ENCODE measurements at places on chromosomes 3 and 15.

DNA sequence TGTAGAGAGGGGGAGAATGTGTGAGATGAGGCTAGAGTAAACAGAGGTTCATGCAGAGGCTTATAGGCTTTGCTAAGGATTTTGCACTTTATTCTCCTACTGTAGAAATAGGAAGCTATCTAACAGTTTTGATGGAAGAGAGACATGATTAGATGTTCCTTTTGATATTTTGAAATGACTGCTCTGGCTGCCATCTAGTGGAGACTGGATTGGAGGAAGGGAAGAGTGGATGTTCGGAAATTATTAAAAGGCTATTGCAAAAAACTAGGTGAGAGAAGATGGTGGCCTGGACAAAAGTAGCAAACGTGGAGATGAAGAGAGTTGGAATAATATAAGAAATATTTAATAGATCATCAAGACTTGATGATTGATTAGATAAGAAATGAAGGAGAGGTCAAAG is 42.2 kb downstream of the SYN2 start:
- DNase-seq, result no peak

DNA sequence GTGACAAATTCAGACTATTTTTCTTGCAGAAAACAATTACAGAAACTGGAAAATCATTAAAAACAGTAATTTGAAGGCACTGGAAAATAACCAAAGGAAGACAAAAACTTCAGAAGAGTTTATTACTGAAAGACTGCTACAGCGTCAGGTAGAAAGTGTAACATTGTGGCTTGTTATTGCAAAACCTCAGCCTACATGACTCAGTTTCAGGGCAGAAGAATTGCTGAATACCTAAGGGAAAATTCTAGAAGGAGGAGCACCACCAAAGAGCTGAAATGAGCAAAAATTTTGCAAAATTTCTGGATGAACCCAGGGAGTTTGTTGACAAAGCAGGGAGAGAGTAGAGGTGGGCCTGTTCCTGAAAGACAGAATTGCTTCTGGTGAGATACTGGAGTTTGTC is 219.6 kb downstream of the C3orf38 start:
- no peak for DNase-seq

GRCh38 chr15:42147431-42147735 is 9.1 kb downstream of the PLA2G4F start:
- peak; percentile 17 for DNase-seq

- no peak for DNase-seq
Measured at GRCh38 chr3:462851-463250, 266.3 kb downstream of the CHL1 start.

GRCh38 chr3:122962149-122962548 is 65.4 kb downstream of the SEMA5B start:
- no peak for DNase-seq

DNA sequence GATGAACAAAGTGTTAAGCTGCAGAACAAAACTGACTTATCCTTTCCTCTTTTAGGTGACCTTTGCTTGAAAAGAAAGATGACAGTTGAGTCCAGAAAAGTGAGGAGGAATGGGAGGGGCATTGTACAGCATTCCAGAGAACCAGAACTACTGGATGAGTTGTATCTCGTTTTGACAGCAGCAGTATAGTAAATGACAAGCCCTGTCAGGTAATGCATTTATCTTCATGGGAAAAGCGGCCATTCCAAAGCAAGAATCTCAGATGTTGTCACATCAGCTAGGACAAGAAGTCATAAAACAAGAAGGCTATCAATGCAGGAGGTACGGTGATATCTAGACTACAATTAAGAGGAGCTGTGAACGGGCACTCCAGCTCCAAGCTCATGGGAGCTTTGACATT is 421.5 kb downstream of the MAGI1 start:
- no peak for DNase-seq

DNA sequence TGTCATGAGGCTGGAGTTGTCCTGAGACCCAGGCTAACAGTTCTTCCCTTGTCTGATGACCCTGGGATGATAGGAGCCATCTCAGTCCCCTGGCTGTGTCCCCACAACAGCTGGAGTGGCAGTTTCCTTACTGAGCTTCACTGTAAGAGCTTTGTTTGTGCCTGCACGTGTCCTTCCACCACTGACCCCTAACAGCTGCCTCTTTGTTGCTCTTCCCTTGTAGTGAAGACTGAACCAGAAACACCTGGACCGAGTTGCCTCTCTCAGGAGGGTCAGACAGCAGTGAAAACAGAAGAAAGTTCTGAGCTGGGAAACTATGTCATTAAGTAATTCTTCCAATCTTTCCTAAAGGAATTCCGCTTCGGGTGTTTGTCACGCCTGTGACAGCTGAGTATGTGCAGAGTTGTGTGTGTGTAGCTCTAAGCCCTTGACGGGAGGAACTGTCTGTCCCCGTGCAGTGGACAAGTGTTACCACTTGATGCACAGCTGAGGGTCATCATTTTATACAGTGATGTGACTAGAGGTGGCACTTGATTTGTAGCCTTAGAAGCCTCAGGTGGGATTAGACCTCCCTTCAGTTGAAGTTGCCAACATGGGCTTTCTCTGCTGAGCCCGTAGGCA is 25.0 kb downstream of the MAP6D1 start:
- no peak for DNase-seq

DNA sequence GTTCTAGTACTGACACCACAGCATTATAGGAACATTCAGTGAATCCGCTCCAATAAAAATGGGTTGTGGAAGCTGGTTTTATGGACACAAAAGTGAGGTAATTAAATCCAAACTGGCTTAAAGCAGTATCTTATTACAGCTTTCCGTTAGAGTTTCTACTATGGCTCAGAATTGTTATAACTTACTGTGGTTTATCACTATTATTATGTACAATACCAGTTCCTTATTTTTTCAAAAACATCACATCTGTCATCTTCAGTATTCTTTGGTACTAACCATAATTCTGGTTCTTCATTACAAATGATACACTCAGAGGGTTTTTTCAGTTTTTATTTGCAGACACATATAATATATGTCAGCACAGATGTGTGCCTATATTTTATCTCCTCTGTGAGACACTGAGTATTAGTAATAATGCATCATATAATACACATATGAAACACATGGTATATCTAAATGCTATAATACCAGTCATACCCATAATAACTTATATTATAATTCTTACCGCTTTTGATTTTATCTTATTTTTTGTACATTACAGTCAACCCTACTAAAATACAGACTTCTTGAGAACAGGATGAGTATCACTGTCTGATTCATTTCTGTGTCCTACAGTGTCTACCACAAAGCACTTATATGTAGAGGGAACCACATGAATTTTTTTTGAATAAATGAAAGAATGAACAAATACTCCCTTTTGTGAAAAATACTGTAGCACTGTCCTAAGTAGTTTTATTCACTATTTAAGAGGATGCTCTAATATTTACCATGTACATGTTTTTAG is 39.0 kb downstream of the CMSS1 start:
- DNase-seq, result no peak

- DNase-seq, result no peak
Measured at GRCh38 chr3:11808231-11808630, 38.5 kb downstream of the TAMM41 start.

DNA sequence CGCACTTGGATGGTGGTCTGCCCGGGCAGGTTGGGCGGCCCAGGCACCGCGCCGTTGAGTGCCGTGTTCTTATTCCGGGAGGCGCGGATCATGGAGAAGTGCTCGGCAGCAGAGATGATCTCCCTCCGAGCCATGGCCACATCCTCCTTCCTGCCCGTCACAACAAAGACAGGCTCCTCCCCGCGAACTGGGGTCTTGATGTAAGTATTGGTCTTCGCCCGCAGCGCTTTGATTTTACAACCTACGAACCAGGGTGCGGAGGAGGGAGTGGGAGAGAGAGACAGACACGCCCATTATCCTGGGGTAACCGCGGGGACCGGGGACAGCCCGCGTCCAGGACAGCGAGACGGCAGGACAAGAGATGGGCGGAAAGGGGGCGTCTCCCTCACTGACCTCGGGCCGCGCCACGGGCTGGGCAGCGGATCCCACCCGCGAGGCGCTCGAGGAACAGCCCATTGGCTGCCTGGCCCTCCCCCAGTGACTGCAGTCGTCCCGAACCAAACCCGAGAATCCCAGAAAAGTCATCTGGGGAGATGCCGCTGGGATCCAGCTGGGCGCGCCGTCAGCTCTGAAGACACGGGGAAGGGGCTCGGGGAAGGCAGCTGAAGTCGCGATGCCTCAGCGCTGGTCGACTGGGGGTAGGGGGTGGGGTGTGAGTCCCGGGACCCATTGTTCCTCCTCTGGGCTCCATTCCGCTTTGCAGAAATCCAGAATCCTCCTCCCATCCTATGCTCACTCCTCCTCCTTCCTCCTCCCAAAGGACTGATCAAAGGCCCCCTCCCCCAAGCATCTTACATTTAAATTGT is 1.2 kb downstream of the MEX3B start:
- DNase-seq, result peak; percentile 85

- DNase-seq, result no peak
Measured at GRCh38 chr3:880371-880770, 212.5 kb upstream of the CNTN6 start.

- no peak for DNase-seq
Measured at GRCh38 chr3:184135911-184136260, 728 bp downstream of the EIF2B5 start.

GRCh38 chr3:126205717-126206655 is 25.6 kb upstream of the ALDH1L1 start:
- DNase-seq, result no peak

Data from left forelimb (tissue), 1 donor.